Ureter (tissue), 1 donor: ENCODE measurements at places on chromosomes 1 and 21. TPM values are rescaled to one million over a fixed set of nuclear protein-coding genes. Genes with fewer than 3 reads are reported as not detected.

DNA sequence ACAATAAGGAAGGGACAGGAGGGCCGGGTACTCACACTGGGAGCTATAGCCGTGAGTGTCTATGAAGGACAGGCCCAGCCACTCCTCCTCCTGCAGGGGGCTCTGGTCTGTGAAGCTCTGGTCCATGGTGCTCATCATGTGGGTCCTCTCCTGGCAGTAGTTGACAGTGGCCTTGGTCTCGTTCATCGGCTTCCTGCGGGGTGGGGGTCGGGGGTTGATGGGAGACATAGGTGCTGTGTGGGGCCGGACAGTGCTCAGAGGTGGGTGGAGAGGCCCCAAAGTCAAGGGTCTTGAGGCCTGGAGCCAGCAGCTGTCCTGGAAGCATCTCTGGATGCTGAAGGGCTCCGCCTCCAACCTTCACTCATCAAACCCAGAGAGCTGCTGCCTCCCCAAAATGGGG, 260.4 kb downstream of the PTPRU start:
- DNase-seq = no peak

GRCh38 chr1:212190169-212190568, 95.0 kb upstream of the PPP2R5A start:
- DNase-seq = no peak

DNA sequence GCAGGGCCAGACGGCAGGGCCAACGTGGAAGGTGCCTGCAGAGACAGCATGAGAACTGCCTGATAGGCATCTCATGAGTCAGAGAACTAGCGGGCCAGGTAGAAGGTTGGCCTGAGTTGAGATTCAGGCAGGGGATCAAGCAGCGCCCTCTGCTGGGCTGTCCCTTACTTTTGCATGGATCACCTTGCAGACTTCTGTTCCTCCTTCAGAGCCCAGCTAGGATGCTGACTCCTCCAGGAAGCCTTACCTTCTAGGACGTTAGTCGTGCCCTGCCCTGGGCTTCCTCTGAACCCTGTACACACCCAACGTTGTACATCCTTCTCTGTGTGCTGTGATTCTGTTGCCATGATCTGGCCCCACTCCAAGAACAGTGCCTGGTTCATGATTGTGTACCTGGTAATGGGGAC, 231.3 kb upstream of the VAMP3 start:
- no peak for DNase-seq

GRCh38 chr1:30085811-30086770, 637.3 kb downstream of the MATN1 start:
- DNase-seq = no peak

DNA sequence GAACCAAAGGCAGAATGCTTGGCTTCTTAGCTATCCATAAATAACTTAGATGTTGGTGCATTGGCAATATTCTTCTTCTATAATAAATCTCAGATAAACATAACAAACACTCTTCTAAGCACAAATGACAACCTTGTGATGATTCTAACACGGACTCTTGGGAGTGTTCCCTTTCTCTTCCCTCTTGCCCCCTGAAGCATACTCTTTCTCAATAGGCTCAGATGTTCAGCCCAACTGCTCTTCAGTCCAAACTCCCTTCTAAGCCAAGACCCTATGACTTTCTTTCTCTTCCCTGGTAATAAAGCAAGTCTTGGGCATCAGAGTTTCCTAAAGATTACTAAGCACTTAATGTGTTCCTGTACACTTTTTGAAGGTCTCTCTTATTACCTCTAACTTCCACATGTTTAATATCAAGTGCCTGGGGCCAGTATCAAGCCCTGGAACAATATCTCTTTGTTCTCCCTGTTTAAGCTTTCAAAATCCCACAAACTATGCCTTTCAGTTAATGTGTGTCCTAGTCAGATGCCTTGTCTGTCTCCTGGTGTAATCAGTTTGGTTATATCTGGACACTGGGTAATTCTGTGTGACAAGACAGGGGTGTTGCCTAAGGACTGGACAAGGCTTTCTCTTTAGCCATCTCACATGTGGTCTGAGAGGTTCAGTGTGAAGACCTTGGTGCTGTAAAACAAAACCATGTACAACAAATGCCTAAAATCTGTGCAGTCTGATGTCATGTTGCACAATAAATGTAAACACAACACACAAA, 92.9 kb upstream of the IVNS1ABP start:
- no peak for DNase-seq

DNA sequence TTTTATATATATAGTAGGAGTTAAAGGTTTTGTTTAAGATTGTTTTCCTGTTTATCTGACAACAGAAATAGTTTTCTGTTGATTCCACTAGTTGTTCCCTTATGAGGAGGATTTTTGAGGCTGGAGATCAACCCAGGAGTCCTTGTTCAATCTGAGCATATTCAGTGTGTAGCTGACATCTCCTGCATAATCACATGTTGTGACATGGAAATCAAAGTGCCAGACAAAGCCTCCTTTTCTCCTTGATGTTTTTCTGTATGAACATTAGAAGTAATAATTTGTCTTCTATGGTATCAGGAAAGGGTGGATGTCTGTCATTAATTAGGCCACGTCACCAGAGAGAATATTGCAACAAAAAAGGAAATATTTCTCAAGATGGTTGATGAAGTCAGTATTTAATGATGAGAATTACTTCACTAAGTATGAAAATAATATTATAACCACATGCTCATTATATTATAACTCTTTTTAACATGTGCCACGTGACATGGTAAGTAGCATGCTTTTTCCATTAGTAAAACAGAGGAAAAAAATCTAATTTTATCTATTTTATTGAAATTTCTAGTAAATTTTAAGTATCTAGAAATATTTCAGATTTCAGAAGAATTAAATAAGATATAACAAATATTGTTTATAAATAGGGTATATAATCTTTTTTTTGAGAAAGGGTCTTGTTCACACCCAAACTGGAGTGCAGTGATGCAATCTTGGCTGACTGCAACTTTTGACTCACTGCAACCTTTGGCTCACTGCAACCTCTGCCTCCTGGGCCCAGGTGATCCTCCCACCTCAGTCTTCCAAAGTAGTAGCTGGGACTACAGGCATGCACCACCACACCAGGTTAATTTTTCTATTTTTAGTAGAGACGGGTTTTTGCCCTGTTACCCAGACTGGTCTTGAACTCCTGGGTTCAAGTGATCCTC, 223.5 kb downstream of the HMCN1 start:
- DNase-seq = no peak

DNA sequence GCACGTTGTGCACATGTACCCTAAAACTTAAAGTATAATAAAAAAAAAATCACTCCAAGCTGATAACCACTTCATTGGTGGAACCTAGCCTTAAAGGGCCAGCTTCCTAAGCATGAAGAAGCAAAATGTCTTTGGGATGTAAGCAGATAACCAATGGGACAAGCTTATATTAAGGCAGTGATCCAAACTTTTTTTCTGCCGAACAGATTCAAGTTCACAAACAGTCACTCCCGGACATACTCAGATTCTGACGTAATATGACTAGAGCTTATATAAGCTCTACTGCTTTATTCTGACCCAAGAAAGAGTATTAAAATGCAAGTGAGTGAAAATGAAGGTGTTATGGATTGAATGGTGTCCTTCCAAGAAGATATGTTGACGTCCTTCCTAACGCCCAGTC, 44.9 kb upstream of the HIVEP3 start:
- DNase-seq = no peak

GRCh38 chr1:209414803-209415329, 168.6 kb upstream of the CAMK1G start:
- no peak for DNase-seq

DNA sequence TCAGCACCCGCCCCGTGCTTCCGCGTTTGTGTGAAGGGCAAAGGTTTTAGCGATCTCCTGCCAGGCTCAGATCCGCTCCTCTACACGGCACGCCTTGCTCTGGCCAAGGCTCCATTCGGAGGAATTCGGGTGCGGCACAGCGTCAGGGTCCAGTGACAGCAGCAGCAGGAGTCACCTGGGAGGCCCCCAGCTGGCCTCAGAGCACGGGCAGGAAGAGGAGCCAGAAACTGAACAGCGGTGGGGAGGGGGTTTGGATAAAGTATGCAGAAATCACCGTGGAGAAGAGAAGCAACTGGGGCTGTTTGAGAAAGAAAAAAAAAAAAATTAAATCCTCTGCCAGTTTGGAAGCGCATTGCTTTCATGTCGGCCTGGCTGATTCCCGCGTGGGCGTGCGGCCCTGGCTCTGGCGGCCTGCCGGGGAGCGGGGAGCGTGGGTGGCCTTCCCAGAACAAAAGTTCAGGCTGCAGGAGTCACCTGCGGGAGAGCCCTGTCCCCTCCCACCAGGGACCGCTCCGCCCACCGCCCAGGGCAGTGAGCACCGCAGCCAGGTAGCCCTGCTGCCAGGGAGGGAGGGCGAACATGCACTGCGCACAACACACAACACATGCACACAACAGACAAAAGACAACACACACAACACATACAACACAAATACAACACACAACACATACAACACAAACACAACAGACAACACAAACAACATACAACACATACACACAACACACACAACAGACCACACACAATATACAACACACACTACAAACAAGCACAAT, 107.6 kb downstream of the ETS2 start:
- peak; percentile 86 for DNase-seq

- DNase-seq = no peak
These were observed 82.4 kb upstream of the TLR5 start for GRCh38 chr1:223225481-223225880.

DNA sequence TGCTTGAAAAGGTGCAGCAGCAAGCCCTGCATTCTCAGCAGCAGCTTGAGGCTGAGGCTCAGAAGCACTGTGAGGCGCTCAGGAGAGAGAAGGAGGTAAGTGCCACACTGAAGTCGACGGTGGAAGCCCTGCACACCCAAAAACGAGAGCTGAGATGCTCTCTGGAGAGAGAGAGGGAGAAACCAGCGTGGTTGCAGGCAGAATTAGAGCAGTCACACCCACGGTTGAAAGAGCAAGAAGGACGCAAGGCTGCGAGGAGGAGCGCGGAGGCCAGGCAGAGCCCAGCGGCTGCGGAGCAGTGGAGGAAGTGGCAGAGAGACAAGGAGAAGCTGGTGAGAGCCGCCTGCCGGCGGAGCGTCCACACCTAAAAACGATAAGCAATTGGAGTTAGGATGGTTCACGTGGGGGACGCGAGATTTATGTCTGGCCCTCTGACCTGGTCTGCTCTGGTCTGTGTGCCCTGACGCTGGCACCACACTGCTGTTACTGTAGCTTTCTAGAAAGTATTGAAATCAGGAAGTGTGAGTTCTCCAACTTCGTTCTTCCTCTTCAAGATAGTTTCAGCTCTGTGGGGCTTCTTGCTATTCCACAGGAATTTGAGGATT, 26.7 kb upstream of the DIP2A start:
- DNase-seq = no peak

DNA sequence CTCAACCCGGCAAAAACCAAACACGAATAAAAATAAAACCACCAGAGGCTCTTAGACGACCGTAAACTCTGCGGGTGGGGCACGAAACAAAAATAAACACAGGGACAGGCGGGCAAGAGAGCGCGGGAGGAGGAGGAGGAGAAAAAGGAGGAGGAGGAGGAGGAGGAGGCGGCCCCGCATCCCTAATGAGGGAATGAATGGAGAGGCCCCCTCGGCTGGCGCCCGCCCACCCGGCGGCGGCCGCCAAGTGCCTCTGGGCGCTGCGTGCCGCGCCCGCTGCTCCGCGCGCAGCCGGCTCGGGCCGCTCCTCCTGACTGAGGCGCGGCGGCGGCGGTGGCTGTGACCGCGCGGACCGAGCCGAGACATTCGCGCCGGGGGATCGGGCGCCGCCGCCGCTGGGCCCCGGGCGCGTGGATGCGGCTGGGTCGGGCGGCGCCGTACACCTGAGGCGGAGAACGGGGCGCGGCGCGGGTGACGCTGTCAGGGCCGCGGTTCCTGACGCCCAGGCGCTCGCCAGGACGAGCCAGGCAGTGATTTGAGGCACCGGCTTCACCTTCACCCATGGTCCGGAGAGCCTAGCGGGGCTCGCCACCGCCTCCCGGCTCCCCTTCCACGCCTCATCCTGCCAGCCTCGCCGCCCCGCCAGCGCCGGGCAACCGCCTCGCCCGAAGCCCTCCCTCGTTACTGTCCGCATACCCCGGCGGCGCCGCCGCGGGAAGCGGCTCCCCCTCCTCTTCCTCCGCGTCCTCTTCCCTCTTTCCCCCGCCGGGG, at the start of gene MARK1:
TSS of gene MARK1 (plus strand) at position 229 of the 771 bp plus-strand sequence. CDS start 687 bp downstream, outside the sequence.
- peak; percentile 81 for DNase-seq

- DNase-seq = no peak
These were observed 19.1 kb upstream of the EDN2 start for GRCh38 chr1:41503538-41504113.

- DNase-seq = no peak
These were observed 67.3 kb upstream of the IFFO2 start for GRCh38 chr1:19023787-19024186.

GRCh38 chr1:88768816-88769215, 84.7 kb downstream of the PKN2 start:
- DNase-seq = no peak

DNA sequence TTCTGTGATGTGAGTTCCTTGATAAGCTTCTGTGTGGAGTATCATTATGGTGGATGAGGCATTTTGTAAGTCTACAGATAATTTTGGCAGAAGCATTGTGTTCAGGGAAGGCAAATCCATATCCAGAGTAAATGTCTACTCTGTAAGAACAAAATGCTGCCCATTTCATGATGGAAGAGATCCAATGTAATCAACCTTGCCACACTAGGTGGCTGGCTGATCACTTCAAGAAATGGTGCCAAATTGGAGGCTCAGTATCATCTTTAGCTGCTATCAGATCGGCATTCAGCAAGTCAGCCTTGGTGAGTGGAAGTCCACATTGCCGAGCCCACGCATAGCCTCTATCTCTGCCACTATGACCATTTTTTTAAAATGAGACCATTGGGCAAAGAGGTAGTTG, 565.8 kb upstream of the USP24 start:
- no peak for DNase-seq

GRCh38 chr1:93980320-93981273, 71.4 kb upstream of the GCLM start:
- DNase-seq = no peak

DNA sequence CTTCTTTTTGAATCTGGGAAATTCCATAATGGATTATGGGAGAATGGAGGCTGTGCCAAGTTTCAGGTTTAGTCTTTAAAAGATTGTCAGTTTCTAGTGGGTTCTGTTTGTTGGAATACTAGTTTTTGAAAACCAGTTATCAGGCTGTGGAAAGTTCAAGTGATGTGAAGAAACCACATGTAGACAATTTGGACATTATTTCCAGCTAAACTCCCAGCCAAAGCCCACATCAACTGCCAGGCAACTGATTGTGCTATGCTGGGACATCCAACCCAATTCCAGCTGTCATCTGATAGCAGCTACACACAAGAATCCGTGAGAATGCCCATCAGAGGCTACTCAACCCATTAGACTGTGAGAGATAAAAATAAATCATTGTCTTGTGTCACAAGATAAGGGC, 546.1 kb upstream of the ADAMTS5 start:
- no peak for DNase-seq

- no peak for DNase-seq
These were observed 17.2 kb downstream of the NFYC start for GRCh38 chr1:40708750-40709099.

The SDC3 gene
- total RNA-seq = 68.2 TPM

The HSPB7 gene
- 36.2 TPM for total RNA-seq

The JAK1 gene
- total RNA-seq = 116 TPM

The BNIPL gene
- 10.5 TPM for total RNA-seq

The PCP4 gene
- 49.3 TPM for total RNA-seq

The ADAMTSL4 gene
- total RNA-seq = 48.2 TPM

The RIPPLY3 gene
- 0.18 TPM for total RNA-seq

The NUF2 gene
- 1.3 TPM for total RNA-seq

The S100A2 gene
- total RNA-seq = 317 TPM

The SV2A gene
- total RNA-seq = 5.5 TPM

The TMPRSS15 gene
- total RNA-seq = not detected

The MIGA1 gene
- 19.4 TPM for total RNA-seq

The F13B gene
- not detected for total RNA-seq

The GSTM5 gene
- total RNA-seq = 11.6 TPM

The RGSL1 gene
- total RNA-seq = not detected

The C1orf105 gene
- not detected for total RNA-seq
